ENCODE measurements at places on chromosomes 7 and 10.

GRCh38 chr7:111006691-111007090, 84.2 kb upstream of the LRRN3 start:
- no peak for DNase-seq

- DNase-seq = no peak
Observed at GRCh38 chr10:64486901-64487300, 965.7 kb downstream of the REEP3 start.

DNA sequence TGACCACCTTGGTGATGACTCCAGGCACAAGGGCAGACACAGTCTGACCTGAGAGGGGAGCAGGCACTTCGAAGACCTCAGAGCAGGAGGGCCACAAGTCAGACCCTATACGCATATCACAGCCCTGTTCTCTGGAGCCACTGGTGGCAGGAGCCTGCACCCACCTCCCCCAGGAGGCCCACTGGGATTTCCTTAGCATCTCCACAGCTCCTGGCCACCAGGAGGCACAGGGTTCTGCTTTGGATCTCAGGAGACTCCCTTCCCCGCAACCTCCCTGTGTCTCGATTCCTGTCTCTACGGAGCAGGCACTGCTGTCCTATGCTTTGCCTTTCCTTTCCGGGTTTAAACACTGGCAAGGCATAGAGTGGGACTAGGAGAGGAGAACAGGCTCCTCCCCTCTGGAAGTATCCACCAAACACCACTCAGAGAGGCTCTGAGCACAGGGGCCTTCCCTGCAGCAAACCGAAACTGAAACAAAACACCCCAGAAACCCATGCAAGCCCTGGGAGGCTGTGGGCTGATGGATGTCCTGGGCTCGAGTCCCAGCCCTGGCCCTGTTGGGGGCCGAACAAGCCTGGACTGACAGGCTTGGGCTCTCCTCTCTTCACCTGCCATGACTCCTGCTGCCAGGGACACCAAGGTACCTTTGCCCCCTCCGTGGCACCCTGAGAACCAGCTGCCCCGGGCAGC, 166.3 kb downstream of the NEURL1 start:
- DNase-seq = peak; percentile 90

DNA sequence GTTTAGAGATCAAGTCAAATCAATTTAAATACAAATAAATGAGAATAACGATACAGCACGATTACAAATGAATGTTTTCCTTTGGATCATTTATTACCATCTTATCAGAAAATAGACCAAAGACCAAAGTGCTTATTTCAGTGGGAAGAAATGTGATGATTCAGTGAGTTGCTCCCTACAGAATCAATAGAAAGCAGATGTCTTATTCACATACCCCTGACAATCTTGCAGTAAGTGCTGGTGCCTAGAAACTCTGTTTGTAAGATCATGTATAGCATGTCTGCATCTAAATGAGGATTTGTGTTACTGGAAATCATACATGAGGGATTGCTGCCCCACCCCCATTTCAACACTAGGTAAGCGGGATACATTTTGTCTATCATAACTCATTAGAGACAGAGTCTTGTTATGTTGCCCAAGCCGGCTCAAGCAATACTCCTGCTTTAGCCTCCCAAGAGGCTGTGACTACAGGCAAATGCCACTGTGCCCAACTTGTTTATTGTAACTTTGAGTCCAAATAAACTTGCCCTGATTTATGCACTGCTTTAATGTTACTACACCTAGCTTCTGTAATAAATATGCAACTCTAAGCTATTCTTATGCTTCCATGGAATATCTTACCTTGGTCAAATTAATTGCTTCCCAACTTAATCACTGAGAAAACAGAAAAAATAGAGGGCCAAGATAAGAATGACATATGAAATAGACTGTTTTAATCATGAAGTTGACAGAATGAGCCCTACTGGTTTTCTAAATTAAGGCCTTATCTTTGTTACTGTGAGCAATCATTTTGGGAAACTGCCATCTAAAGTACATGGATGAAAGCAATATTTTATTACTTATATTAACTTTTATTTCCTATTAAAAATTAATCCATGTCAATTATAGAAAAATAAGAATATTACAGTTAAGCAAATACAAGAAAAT, 82.5 kb downstream of the AHR start:
- no peak for DNase-seq

DNA sequence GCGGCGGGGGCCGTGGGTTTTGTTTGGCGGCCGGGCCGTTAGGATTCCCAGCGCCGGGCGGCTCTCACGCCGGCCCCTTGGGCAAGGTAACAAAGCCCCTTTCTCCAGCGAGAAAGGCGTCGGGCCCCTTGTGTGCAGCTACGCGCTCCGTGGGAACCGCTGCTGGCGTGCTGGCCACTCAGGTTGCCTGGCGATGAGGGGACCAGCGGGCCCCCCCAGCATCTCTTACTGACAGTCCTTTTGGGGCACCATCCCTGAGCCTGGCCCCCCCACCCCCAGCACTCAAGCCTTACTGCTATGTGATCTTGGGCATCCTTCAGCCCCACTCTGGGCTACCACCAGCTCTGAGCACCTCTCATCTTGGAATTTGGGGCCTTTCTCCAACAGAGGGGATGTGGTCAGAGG, 1.8 kb downstream of the LFNG start:
- no peak for DNase-seq

GRCh38 chr10:1020958-1021357, 4.7 kb downstream of the IDI2 start:
- no peak for DNase-seq

- no peak for DNase-seq
Observed at GRCh38 chr7:29370531-29371314, 176.1 kb downstream of the CHN2 start.

DNA sequence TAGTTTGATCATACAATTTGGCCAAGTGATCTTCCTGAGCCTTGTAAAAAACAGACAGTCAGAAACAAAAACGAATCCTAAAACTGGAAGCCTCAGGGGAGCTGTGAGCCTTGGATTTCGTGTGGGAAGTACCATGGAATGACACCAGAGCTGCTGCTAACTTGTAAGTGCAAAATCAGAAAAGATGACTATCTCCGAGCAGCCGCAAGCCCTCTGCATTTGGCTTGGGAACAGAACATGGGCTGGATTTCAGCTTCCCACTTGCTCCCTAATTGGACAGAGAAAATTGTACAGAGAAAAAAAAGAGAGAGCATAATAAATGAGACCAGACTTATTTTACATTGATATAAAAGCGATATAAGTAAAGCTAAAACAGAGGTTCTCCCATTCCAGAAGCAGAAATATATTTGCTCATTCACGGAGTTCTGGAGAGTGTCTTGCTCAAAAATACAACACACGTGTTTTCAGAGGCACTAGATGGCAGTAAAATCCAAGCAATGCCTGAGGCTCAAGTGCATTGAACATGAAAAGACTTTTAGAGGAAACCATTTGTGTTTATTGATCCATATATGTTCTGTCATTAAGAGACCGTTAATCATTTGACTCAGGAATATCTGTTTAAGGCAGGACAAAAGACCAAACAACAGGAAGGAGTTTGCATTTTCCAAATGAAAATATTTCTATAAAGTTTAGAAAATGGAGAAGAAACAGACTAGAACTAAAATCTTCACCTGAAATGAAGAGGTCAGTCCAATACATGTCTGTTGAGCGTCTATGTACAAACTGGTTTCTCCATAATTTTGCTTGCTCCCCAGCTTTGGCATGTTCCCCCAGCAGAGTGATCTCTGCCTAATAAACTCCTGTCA, 78.3 kb upstream of the SLC26A5 start:
- no peak for DNase-seq

DNA sequence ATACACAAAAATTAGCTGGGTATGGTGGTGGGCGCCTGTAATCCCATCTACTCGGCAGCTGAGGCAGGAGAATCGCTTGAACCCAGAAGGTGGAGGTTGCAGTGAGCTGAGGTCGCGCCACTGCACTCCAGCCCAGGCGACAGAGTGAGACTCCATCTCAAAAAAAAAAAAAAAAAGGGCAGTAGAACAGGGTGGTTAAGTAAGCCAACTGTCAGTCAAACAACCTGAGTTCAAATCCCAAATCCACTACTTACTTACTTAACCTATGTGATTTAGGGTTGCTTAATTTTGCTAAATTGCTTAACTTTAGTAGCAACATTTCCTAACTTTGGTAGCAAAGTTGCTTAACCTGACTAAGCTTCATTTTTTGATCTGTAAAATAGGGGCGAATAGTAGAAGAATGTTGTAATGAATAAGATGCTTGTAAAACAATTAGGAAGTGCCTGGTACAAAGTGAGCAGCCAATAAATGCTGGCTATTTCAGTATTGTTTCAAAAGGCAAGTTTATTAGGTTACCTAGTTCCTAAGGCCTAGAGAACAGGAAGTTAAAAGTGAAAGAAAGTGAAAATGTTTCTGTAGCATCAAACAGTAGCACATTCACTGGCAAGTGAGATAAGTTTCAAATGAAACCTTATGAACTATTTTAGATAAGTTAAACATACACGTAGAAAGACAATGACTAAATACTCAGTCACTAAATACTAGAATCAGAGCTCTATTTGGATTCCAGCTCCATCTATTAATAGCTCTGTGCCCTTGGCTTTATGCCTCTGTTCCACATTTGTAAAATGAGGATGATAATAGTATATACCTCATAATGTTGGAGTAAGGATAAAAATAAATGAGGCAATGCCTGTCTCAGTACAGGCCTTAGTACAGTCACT, 64.3 kb downstream of the HOXA1 start:
- DNase-seq = peak; percentile 70

GRCh38 chr7:142412551-142413193, 154.8 kb upstream of the PRSS58 start:
- peak; percentile 61 for DNase-seq

GRCh38 chr7:150569245-150569955, 2.2 kb downstream of the GIMAP4 start:
- DNase-seq = peak; percentile 86
